ENCODE measurements at places on chromosomes 16 and 17.

DNA sequence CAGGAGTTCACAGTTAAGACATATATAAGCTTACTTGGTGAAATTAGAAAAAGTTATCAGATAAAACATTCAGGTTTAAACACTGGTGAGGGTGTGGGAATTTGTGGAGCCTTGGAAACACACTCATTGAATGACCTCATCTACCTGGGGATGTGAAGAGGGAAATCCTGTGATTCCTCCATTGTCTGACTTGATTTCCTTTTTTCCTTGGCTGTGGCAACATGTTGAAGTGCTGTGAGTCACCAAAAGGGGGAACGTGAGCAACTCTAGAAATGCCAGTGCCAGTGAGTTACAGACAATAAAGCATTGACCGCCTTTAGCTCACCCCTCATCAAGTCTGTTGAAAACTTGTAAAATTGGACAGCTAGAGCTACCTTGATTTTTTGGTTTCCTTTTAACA is 1.8 kb downstream of the HMOX2 start:
- peak; percentile 30 for DNase-seq
- no peaks in the 10 kb centered on the region for H3K36me3 ChIP-seq
- H3K4me3 ChIP-seq, result peak overlapping the region; percentile 92
- H3K27ac ChIP-seq, result peak overlapping the region; percentile 96
- H3K27me3 ChIP-seq, result no peaks in the 10 kb centered on the region

GRCh38 chr17:42833767-42834422 is 698 bp downstream of the PSME3 start:
- DNase-seq, result no peak
- no peaks in the 10 kb centered on the region for H3K27me3 ChIP-seq
- peak overlapping the region; percentile 92 for H3K4me3 ChIP-seq
- H3K4me1 ChIP-seq, result peaks cover 39% of the 10 kb centered on the region

DNA sequence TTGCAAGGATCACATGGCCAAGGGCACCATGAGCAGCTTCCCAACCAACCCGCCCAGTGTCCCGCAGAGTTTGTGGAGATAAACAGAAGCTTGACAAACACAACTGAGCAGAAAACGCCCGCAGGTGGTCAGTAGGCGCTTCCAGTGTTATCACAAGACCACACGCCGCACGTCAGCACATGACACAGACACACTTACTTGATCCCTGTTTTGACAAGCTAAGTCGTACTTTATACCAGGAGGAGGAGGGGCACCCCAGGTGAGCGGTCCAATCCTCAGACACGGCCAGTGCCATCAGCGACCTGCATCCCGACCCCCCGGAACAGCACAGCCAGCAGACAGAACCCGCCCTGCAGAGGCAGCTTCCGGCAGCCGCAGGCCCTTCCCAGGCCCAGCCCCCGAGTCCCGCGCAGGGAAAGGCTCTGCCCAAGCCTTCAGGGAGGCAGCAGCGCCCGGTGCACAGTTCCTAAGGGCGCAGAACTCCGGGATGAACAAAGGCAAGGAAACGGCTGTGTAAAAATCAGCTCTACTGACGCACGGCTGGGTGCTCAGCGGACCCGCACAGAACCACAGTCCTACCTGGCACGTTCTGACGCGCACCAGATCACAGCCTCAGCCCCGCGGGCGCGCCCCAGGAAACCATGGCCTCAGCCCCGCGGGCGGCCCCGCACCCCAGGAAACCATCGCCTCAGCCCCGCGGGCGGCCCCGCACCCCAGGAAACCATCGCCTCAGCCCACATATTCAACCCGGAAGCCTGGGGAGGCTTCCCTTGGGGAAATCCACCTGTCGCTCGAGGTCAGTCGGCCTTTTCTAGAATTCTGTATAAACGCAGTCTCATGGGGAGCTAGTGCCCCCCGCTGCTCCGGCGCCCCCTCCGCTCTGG is 27.8 kb downstream of the AXIN1 start:
- H3K4me1 ChIP-seq, result peaks cover 66% of the 10 kb centered on the region
- H3K36me3 ChIP-seq, result no peaks in the 10 kb centered on the region
- DNase-seq, result peak; percentile 65
- peak overlapping the region; percentile 50 for H3K27ac ChIP-seq
- peak overlapping the region; percentile 71 for H3K4me3 ChIP-seq

DNA sequence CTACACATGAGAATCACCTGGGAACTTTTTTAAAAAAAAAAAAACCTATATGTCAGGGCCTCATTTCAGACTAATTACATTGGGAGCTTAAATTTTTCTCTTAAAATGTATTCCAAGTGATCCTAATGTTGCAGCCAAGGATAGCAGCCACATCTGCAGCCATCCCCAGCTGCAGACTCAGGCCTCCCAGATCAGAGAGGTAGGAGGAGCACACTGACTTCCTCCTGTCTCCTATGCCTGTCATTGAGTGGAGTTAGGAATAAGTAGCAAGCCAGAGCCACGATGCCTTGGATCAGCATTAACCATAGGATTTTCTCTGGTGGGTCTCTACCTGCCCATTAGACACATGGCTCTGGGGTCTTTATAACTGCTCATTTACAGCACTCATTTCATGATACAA is 463.5 kb downstream of the HS3ST4 start:
- no peak overlapping the region for H3K4me3 ChIP-seq
- no peak overlapping the region for H3K27ac ChIP-seq
- no peaks in the 10 kb centered on the region for H3K36me3 ChIP-seq
- DNase-seq, result no peak

DNA sequence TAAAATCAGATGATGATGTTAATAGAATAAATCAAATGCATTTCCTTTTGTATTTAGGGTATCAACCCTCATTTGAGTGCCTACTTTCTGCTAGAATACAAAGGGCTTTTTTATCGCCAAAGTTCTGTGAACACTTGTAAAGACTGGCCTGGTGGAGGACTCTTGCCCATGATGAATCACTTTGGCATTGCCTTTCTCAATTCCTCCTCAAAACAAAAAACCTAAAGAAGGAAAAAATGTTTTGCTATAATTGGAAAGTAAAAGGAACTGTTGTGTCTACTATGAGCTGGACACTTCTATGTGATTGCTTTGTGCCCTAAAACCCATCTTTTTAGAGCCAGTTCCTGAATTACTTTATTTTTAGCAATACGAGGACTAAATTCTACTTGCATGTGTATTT is 13.0 kb upstream of the DHRS11 start:
- no peak overlapping the region for H3K27ac ChIP-seq
- H3K4me1 ChIP-seq, result peaks cover 3% of the 10 kb centered on the region
- no peaks in the 10 kb centered on the region for H3K27me3 ChIP-seq
- no peak overlapping the region for H3K4me3 ChIP-seq

DNA sequence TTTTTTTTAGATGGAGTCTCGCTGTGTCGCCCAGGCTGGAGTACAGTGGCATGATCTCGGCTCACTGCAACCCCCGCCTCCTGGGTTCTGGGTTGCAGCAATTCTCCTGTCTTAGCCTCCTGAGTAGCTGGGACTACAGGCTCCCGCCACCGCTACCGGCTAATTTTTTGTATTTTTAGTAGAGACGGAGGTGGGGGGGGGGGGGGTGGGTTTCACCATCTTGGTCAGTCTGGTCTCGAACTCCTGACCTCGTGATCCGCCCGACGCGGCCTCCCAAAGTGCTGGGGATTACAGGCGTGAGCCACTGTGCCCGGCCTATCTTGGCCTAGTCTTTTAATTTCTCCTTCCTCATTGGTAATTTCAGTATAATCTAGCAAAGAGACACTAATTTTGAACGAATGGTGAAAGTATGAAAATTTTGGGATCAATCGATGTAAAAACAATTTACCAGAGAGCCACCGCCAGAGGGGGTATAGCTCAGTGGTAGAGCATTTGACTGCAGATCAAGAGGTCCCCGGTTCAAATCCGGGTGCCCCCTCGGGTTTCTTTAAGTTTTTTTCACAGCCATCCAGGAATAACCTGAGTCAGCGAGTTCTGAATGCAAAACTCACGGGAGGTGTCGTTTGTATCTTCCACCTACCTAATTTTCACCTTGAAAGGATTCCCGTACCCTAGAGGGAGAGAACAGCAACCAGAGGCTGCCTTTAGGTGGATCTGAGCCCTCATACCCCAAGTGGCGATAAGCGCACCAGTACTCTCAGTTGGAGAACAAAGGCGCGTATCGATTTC is 2.5 kb upstream of the LASP1 start:
- H3K36me3 ChIP-seq, result peaks cover 5% of the 10 kb centered on the region
- no peaks in the 10 kb centered on the region for H3K27me3 ChIP-seq
- H3K4me3 ChIP-seq, result peak overlapping the region; percentile 94
- H3K27ac ChIP-seq, result peak overlapping the region; percentile 100

GRCh38 chr17:4417129-4417667 is 16.5 kb upstream of the SPNS3 start:
- DNase-seq, result no peak
- H3K27ac ChIP-seq, result no peak overlapping the region
- no peak overlapping the region for H3K4me3 ChIP-seq

GRCh38 chr17:16085066-16085699 is 85.6 kb downstream of the TTC19 start:
- H3K4me3 ChIP-seq, result no peak overlapping the region
- H3K27me3 ChIP-seq, result no peaks in the 10 kb centered on the region
- H3K4me1 ChIP-seq, result peaks cover 12% of the 10 kb centered on the region

DNA sequence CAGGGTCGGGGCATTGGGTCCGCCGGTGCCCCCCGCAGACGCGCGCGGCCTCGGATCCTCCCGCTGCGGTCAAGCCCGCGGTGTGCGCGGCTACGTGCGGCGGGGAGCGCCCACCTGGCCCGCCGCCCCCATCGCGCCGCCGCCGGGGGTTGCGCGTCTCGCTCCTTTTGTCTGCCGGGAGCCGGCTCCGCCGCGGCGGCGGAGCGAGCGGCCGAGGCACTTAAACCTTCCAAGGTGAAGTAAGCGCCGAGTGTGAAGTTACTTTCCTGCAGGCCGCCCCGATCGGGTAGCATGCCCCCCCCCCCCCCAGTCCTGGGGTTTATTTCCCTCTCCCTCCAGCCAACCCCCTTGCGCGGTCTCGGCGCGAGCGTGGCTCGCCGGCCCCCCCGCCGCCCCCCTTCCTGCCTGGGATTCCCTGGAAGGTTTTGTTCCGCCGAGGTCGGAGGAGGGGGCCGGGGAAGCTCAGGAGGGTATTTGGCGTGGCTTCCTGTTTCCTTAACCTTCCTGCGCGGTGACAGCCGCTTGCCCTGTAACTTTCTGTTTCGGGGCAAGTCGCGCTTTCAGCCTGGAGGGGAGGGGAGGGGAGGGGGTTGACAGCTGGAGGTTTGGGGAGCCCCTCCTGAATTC is 56.6 kb upstream of the GSE1 start:
- peaks cover 51% of the 10 kb centered on the region for H3K4me1 ChIP-seq
- no peaks in the 10 kb centered on the region for H3K27me3 ChIP-seq
- H3K4me3 ChIP-seq, result peak overlapping the region; percentile 91
- H3K36me3 ChIP-seq, result peaks cover 6% of the 10 kb centered on the region

DNA sequence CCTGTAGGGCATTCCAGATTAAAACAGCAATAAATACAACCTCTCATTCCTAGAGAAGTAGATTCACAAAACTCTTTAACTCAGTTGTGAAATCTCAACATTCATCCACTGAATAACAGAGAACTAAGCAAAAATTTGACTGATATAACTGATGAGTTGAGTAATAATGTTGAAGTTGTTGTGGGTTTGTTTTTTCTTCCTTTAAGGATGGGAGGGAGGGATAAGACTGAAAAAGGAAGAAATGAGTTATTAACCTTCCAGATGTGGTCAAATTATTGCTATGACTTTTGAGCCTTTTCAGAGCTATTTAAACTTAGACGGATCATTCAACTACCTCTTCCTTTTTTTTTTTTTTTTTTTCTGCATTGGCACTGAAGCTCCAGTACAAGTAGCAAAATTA is 38.6 kb downstream of the SKAP1 start:
- H3K36me3 ChIP-seq, result peaks cover 14% of the 10 kb centered on the region
- H3K27me3 ChIP-seq, result no peaks in the 10 kb centered on the region
- DNase-seq, result no peak
- H3K4me3 ChIP-seq, result no peak overlapping the region
- H3K27ac ChIP-seq, result no peak overlapping the region
- H3K4me1 ChIP-seq, result peaks cover 33% of the 10 kb centered on the region

DNA sequence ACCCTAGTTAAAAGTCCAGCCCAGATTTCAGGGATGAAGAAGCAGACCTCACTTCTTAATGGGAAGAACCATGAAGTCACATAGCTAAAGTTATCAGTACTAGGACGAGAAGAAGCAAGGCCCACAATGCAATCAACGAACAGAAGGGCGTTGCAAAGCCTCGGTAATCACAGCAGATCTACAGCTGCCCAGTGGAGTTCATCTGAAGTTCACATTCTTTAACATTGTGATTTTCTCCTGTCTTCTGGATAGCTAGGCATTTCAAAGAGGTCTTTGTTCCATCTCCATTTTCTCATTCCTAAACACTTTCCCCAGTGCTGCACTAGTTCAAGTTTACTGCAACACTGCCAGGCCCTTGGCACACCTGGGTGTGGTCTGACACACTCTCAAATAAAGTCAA is 226.7 kb upstream of the N4BP1 start:
- H3K4me1 ChIP-seq, result no peaks in the 10 kb centered on the region
- H3K36me3 ChIP-seq, result no peaks in the 10 kb centered on the region
- H3K27me3 ChIP-seq, result no peaks in the 10 kb centered on the region
- DNase-seq, result no peak
- no peak overlapping the region for H3K27ac ChIP-seq
- no peak overlapping the region for H3K4me3 ChIP-seq

GRCh38 chr17:81583589-81584342 is 31.6 kb upstream of the FAAP100 start:
- peak overlapping the region; percentile 51 for H3K27ac ChIP-seq
- no peak overlapping the region for H3K4me3 ChIP-seq
- H3K27me3 ChIP-seq, result no peaks in the 10 kb centered on the region
- H3K4me1 ChIP-seq, result peaks cover 17% of the 10 kb centered on the region
- H3K36me3 ChIP-seq, result peaks cover 18% of the 10 kb centered on the region

- peak overlapping the region; percentile 72 for H3K4me3 ChIP-seq
- H3K36me3 ChIP-seq, result no peaks in the 10 kb centered on the region
- peaks cover 14% of the 10 kb centered on the region for H3K4me1 ChIP-seq
- H3K27me3 ChIP-seq, result peaks cover 24% of the 10 kb centered on the region
- DNase-seq, result peak; percentile 47
- H3K27ac ChIP-seq, result no peak overlapping the region
Observed at GRCh38 chr17:16491131-16491702, 776 bp downstream of the LRRC75A start.

DNA sequence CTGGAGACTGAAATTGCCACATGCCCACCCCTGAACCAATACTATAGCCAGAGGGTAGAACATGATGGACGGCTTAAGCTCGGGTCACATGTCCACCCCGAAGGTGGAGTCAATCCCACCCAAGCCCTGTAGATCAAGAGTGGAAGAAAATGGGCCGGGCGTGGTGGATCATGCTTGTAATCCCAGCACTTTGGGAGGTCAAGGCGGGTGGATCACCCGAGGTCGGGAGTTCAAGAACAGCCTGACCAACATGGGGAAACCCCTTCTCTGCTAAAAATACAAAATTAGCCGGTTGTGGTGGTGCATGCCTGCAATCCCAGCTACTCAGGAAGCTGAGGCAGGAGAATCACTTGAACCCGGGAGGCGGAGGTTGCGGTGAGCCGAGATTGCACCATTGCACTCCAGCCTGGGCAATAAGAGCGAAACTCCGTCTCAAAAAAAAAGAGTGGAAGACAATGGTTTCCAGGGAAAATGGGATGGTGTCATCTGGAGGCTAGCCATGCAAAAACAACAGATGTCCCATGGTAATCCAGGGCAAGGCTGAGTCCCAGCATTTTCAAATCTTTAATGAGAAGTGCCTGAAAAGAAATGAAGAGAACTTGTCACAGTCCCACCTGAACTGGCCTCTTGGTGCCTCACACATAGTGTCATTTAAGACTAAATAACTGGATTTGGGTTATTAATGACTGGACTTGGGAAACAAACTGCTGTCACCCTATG is 30.1 kb downstream of the CD300LF start:
- no peak overlapping the region for H3K27ac ChIP-seq
- H3K36me3 ChIP-seq, result no peaks in the 10 kb centered on the region
- peaks cover 12% of the 10 kb centered on the region for H3K4me1 ChIP-seq
- H3K4me3 ChIP-seq, result no peak overlapping the region
- peaks cover 6% of the 10 kb centered on the region for H3K27me3 ChIP-seq

- no peak overlapping the region for H3K27ac ChIP-seq
- no peaks in the 10 kb centered on the region for H3K36me3 ChIP-seq
- H3K4me3 ChIP-seq, result no peak overlapping the region
- no peak for DNase-seq
- no peaks in the 10 kb centered on the region for H3K27me3 ChIP-seq
- no peaks in the 10 kb centered on the region for H3K4me1 ChIP-seq
Observed at GRCh38 chr17:574061-574460, 140.6 kb downstream of the VPS53 start.

All from activated T-cell treated with anti-CD3 and anti-CD28 coated beads, Interleukin-2, amount 50 U/mL, for 72 hours (primary cell).